ENCODE measurements at places on chromosomes 7 and 10.

DNA sequence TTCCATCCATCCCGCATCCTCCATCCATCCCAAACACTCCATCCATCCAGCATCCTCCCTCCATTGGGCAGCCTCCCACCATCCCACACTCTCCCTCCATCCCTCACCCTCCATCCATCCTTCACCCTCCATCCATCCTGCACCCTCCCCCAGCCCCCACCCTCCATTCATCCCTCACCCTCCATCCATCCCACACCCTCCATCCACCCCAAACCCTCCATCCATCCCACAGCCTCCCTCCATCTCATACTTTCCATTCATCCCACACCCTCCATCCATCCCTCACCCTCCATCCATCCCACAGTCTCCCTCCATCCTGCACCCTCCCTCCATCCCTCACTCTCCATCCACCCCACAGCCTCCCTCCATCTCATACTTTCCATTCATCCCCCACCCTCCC lies 60.4 kb downstream of the FOXI2 start:
- DNase-seq, result no peak

DNA sequence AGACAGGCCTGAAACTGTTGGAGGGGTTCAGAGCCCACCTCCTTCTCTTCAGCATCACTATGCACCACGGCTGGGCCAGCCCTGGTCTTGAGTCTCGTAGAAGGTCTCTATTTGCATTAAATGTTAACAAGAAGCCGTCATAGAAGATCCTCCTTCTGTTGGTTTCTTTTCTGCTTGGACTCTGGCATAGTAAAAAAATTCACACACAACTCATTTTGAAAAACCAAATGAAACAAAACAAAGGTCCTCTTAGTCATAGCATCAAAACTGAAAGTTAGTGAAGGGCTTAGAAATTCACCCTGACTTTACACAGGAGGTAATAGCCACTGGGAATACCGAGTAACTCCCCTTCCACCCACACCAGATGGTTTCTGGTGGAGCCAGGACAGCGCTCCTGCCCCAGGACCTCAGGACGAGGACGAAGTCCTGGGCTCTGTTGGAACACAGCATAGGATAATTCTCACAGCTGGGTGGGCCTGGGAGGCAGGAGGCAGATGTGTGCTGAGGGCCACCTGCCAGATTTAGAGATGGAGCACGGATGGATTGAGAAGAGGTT lies 248.4 kb upstream of the KLF6 start:
- DNase-seq, result no peak

- no peak for DNase-seq
Observed at GRCh38 chr7:98315318-98315993, 34.0 kb downstream of the BRI3 start.

DNA sequence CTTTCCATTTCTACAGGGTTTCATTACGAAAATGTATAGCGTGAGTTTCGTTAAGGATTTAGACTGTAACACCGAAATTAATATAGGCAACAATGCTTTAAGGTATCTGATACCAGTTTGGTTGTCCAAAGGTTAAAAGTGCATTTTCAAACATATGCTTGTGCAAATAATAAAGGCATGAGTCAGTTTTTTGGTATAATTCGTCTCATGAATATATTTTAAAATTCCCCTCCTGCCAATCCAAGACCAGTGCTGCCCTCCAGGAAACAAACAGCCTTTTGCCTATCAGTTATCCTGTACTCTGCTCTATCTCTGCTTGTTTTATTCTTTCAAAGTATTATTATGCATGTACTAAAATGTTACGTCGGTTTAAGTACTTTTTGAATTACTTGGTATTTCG lies 2.0 kb downstream of the LCOR start:
- no peak for DNase-seq

GRCh38 chr10:28879246-28879645 lies 201.9 kb downstream of the BAMBI start:
- no peak for DNase-seq

- no peak for DNase-seq
Observed at GRCh38 chr7:3399858-3400257, 98.8 kb downstream of the SDK1 start.

DNA sequence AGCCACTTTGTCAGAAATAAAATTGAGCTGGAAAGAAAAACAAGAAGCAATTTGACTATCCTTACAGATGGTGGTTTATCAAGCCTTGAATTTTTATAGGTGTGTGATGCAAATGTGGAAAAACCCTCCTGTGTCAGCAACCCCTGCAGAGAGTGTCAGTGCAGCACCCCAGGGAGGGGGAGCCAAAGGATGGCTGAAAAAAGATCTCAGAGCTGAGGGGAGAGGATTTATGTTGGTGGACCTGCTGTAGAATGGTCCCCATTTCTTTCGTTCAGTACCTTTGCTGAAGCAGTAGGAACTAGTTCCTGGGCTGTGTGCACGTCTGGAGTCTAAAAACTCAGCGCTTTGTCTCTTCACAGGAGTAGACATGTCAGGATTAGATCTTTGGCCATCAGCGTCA lies 239.0 kb downstream of the PHTF2 start:
- no peak for DNase-seq
